Frontal cortex (tissue), 4 donors: ENCODE measurements at places on chromosomes 4 and X.

- no peak for DNase-seq
These were observed 138.1 kb downstream of the KDM6A start for GRCh38 chrX:45011131-45011530.

GRCh38 chrX:105167233-105167632 lies 53.3 kb downstream of the TEX13A start:
- DNase-seq, result no peak

DNA sequence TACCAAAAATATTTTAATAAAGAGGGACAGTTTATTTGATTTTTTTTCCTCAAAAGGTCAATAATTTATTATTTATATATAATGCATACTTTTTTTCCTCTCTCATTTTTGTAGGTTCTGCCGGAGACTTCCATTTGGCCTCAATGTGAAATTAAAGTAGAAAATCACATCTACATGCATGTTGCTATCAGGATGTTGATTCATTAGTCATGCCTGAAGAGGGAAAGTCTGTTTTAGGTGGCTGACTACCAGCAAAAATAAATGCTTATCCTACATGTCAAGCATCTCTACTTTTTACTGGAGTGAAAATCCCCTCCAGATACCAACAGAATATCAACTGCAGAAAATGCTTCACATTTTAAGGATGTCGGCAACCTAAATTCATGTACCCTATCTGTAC lies 41.5 kb downstream of the KIAA0232 start:
- no peak for DNase-seq

DNA sequence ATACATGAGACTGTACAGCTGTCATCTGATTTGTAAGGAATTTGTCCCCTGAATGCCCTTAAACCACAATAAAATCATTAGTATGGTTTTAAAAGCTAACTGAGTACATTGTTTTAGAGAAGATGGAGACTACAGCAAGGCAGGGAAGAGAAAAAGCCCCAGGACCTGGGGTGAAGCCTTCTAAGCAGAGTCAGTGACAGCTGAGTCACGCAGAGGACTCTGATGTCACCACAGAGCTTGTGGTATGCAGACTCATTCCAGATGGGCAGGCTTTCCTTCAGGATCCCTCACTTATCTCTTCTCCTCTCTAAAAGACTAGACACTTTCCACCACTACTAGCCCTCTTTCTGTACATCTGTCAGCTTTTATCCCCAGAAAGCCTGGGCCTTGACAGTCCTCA lies 97.1 kb upstream of the ATOH1 start:
- no peak for DNase-seq

- no peak for DNase-seq
These were observed 332.7 kb downstream of the MID1IP1 start for GRCh38 chrX:39133971-39134370.

GRCh38 chr4:138938366-138938690 lies 77.3 kb upstream of the NOCT start:
- DNase-seq, result no peak

GRCh38 chrX:68209008-68209407 lies 224.3 kb downstream of the OPHN1 start:
- DNase-seq, result no peak

GRCh38 chr4:17380347-17380746 lies 131.5 kb downstream of the QDPR start:
- DNase-seq, result no peak

DNA sequence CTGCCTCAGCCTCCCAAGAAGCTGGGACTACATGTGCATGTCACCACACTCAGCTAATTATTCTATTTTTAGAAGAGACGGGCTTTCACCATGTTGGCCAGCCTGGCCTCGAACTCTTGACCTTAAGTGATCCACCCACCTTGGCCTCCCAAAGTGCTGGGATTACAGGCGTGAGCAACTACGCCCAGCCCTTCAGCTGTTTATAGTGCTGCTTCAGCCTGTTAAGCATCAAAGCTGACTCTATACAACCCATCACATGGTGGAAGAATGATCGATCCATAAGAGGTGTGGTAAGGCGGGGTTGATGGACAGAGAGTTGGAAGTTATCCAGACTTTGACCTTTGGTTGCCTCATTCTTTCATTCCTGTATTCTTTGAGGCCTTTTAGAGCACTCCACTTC lies 56.2 kb upstream of the RAPGEF2 start:
- DNase-seq, result no peak

- DNase-seq, result no peak
These were observed 160.9 kb downstream of the GATB start for GRCh38 chr4:151599863-151600262.

DNA sequence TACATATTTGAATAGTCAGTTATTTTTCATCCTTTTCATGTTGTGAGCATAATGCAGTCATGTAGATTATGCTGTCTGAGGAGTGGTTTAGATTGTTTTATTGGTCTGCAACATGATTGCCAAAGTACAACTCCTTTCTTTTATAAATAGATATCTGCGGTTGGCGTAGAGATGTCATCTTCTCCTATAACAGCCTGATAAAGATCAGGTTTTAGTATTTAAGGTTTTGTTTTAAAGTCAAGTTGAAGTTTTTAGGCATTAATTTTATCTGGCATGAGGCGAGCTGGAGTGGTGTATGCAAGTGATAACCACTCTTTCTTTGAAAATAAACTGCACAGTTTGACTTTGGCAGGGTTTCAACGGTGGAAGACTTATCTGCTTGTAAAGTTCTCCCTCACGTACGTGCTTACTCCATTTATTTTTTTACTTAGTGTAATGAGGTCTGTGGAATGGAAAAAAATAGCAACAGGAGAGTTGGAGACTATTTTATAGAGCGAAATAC lies 126.3 kb downstream of the FBXO8 start:
- DNase-seq, result no peak
